ENCODE measurements at places on chromosomes 16 and 17.

DNA sequence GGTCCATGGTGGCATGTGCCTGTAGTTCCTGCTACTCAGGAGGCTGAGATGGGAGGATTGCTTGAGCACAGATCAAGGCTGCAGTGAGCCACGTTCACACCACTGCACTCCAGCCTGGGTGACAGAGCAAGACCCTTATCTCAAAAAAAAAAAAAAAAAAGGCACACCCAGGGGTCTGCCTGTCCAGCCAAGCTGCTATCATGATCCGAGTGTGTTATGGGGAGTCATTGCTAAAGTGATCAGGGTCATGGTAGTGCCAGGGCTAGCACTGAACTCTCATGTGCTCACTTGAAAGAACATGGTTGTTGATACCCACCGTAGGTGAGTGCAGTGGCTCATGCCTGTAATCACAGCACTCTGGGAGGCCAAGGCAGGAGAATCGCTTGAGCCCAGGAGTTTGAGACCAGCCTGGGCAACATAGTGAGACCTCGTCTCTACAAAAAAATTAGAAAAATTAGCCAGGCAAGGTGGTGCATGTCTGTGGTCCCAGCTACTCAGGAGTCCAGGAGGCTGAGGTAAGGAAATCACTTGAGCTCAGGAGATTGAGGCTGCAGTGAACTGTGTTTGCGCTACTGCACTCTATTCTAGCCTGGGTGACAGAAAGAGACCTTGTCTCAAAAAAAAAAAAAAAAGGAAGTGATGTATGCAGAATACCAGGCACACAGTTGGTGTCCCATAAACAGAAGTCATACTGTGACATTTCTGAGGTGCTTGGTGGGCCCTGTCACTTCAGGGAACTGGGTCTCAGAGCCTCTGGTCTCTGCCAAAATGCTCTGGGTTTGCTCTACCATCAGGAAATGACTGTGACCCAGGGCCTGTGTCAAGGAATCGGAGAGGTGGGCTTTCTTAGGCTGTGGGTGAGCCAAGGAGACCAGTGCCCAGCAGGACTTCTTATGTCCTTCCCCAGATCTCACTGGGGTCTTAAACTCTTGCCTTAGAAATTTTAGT, 2.2 kb downstream of the PRM1 start:
- no peak for DNase-seq

GRCh38 chr17:16486373-16487250, 5.4 kb downstream of the LRRC75A start:
- DNase-seq, result peak; percentile 63

GRCh38 chr16:75323933-75324332, 72.5 kb upstream of the BCAR1 start:
- DNase-seq, result no peak

GRCh38 chr16:1879477-1879876, 7.5 kb upstream of the MEIOB start:
- DNase-seq, result no peak

DNA sequence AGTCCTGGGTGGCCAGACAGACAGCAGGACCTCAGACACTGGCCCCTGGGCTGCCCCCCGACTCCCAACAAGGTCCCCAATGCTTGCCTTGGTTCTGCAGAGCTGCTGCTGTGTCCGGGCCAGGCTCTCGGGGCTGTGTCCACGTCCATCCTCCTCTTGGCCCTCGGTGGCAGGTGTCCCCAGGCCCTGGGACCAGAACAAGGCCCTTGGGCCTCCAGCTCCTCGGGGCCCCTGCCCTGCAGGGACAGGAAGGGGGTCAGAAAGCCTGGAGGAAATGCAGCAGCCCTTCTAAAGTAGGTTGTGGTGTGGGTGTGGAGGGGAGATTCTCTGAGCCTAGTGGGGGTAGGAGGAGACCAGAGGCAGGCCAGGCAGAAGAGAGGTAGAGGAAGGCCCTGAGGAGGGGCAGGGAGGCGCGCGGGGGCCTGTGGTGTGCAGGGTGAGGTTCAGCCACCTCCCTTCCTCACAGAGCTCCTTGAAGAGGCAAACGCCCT, 2.5 kb upstream of the AXIN1 start:
- no peak for DNase-seq

DNA sequence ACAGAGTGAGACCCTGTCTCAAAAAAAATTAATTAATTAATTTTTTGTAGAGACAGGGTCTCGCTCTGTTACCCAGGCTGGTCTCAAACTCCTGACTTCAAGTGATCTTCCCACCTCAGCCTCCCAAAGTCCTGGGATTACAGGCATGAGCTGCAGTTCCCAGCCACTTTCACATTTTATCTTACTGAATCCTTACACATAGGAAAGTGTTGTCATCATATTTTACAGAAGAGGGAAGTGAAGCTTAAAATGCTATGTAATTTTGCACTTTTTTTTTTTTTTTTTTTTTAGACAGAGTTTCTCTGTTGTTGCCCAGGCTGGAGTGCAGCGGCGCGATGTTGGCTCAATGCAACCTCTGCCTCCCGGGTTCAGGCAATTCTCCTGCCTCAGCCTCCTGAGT, 21.1 kb upstream of the ZNF629 start:
- no peak for DNase-seq

GRCh38 chr17:22253007-22253406, 560.7 kb downstream of the KCNJ18 start:
- DNase-seq, result no peak

DNA sequence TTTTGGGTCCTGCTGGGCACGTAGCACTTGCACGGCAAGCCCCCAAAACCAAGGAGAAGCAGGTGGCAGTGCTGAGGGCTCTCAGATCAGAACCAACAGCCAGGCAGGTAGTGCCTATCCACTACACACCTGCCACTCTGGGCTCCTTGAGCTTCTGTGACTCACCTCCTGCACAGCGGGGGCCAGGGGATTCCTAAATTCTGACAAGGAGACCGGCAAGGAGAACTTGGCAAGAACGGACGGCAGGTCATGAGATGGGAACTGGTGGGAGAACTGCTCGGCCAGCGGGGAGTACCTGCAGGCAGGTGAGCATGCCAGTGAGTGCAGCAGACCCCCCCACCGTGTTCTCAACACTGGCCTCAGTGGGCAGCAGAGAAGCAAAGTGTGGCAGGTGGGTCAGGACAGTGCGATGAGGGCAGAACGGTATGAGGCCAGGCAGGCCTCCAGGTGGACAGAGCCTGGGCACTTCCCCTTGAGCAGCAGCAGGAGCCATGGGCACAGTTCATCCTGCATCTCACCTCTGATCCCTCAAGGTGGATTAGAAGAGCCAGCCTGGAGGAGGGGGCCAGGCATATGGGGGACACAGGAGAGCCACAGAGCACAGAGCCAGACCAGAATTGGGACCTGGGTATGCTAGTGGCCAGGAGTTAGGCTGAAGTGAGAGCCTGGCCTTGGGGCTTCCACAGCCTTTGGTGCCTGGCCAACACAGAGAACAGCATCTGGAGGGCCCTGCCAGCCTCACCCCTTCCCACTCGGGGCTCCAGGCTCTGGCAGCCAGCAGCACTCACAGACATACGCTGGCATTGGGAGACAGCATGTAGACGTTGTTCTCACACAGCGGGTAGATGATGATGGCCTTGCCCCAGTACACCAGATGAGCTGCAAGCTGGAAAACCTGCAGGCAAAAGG, 14.7 kb downstream of the MPG start:
- no peak for DNase-seq

DNA sequence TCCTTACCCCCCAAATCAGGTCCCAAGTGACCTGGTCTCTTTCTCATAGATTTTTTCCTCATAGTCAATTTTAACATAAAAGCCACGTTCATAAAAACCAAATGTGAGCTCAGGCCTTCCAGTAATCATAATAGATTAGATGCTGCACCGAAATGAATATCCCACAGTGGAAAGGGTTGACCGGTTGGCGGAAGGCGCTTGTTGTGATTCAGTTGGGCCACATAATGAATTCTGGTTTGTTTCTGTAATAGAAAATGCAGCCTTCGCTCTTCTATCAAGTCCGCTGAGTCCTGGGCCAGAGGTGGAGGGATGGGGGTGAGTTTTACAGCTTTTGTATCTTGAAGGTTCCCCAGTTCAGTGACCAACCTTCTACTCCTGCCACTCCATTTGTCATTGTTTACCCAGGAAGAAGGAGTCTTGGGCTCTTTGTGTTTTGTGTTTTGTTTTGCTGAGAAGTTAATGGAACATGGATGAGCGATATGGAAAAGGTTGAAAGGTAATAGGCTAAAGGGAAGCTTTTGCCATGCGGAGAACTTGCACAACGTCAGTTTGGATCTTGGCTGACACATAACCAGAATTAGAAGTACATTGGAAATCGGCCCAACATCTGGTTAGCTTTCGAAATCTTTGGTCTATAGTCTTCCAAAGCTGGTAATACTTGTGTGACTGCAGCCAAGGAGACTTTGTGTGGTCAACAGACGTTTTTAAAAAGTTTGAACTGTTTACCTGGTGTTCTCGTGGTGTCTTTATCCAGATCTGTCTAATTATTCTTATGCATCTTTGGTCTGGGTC, 89.5 kb downstream of the CLEC16A start:
- no peak for DNase-seq
